ENCODE measurements at places on chromosomes 13 and 19. TPM values are rescaled to one million over a fixed set of nuclear protein-coding genes. Genes with fewer than 3 reads are reported as not detected.

Gene CCNA1
- total RNA-seq: 1.9 TPM

- no peak overlapping the region for H3K4me3 ChIP-seq
- no peak for DNase-seq
- H3K27me3 ChIP-seq: no peaks in the 10 kb centered on the region
- no peaks in the 10 kb centered on the region for H3K36me3 ChIP-seq
- H3K27ac ChIP-seq: peak overlapping the region; percentile 95
- H3K4me1 ChIP-seq: peaks cover 16% of the 10 kb centered on the region
Observed at GRCh38 chr19:13165162-13165997, 15.2 kb downstream of the IER2 start.

DNA sequence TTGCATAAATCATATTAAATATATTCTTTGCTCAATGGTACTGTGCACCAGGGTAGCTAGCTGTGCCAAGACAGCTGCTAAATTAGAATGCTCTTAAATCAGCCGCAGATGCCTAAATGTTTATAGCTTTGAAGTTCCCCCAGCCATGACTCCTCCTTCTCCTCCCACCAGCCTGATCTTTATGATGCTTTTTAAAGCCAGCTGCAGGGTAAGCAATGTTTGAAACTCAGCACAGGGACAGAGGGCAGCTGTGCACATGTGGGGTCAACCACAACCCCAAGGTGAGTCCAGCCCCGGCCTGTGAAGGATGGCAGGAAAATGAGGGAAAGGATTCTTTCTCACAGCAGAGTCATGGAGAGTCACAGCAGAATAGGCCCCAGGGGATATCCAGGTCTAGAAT lies 635.7 kb downstream of the UQCRFS1 start:
- no peak overlapping the region for H3K4me3 ChIP-seq
- H3K27me3 ChIP-seq: no peaks in the 10 kb centered on the region
- no peaks in the 10 kb centered on the region for H3K4me1 ChIP-seq
- no peak for DNase-seq

DNA sequence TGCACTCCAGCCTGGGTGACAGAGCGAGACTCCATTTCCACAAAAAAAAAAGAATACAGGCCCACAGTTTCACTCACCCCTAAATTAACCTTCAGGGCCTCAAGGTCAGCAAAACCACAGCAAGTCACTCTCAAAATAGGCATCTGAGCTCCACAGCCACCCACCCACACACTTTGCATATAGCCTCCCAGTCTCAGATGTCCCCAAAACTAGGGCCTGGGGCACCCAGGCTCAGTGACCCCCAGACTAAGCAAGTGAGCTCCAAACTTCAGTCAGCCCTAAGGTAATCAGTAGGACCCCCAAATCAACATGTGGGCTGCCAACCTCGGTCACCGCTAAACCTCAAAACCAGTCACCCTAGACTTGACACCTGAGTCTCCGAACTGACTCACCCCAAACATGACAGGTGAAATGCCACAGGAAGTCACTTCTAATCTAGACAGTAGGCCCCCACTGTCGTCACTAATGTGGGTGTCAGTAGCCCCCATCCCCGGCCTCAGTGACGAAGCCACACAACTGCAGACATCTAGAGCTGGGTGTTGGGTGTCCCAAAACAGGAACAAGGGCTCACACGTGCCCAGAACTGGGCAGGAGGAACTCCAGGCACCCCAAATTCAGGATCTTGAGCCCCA lies 13.9 kb downstream of the RABAC1 start:
- no peak overlapping the region for H3K27ac ChIP-seq
- DNase-seq: no peak
- peaks cover 18% of the 10 kb centered on the region for H3K27me3 ChIP-seq
- H3K4me1 ChIP-seq: peaks cover 7% of the 10 kb centered on the region
- no peak overlapping the region for H3K4me3 ChIP-seq

Gene KLF1
- total RNA-seq: not detected

Gene SPACA6
- 112 TPM for total RNA-seq

DNA sequence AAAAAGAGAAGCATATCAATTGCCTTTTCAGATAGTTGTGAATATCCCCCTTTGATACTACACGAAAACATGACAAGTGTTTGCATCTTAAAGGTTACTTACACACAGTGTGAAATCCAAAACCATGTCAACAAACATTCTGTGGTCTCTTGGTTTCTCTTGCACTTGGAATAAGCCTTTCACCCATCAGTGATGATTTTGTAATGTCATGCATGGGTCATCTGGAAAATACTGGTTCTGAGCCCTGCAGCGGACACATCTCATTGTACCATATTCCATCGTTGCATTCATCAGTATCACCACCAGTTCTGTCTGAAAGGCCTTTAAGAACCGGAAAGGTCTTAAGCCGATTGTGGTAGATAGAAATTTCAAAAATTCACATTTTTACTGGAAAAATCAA lies 65.4 kb upstream of the SOX1 start:
- H3K36me3 ChIP-seq: no peaks in the 10 kb centered on the region
- H3K27me3 ChIP-seq: no peaks in the 10 kb centered on the region
- DNase-seq: no peak
- H3K27ac ChIP-seq: no peak overlapping the region
- no peak overlapping the region for H3K4me3 ChIP-seq
- H3K4me1 ChIP-seq: no peaks in the 10 kb centered on the region

GRCh38 chr13:26183416-26183815 lies 38.7 kb downstream of the RNF6 start:
- no peak overlapping the region for H3K4me3 ChIP-seq
- no peak overlapping the region for H3K27ac ChIP-seq
- H3K4me1 ChIP-seq: no peaks in the 10 kb centered on the region
- H3K36me3 ChIP-seq: no peaks in the 10 kb centered on the region

DNA sequence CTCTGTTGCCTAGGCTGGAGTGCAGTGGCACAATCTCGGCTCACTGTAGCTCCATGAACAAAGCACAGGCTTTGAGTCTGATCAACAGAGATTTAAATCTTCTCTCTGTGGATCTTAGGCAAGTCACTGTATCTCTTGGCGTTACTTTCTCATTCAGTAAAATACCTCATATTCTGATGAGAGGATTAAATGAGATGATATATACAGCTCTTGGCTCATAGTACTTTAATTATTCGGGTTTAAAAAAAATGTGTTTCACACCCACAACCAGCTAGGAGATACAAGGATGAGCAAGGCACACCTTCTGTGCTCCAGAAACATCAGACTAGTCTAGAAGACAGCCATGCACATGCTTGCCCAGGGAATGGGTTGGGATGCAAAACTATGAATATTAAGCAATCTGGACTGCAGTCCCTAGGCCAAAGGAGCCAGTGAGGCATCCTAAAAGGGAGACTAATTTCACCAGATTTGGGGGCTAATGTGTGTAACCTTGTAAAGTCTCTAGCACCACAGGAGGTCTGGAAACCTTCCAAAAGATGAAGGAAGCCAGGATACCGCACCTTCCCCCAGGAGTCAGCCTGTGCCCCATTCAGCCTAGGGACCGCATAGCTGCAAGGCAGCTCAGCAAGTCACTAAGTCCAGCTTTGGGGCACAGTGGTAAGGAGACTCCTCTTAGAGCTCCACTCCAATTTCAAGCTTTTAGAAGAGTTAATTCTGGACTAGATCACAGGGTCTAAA lies 2.5 kb downstream of the VPS36 start:
- H3K4me3 ChIP-seq: no peak overlapping the region
- H3K4me1 ChIP-seq: no peaks in the 10 kb centered on the region
- no peak for DNase-seq
- no peaks in the 10 kb centered on the region for H3K36me3 ChIP-seq

Gene SHISA7
- not detected for total RNA-seq

GRCh38 chr13:105135852-105136615 lies 1399.4 kb downstream of the EFNB2 start:
- H3K36me3 ChIP-seq: no peaks in the 10 kb centered on the region
- no peak for DNase-seq

GRCh38 chr13:112692586-112692985 lies 2.7 kb downstream of the ATP11A start:
- H3K27ac ChIP-seq: no peak overlapping the region
- H3K36me3 ChIP-seq: no peaks in the 10 kb centered on the region
- no peaks in the 10 kb centered on the region for H3K27me3 ChIP-seq
- no peaks in the 10 kb centered on the region for H3K4me1 ChIP-seq
- no peak for DNase-seq
- H3K4me3 ChIP-seq: no peak overlapping the region

Gene SERPINE3
- total RNA-seq: not detected

- no peak for DNase-seq
- H3K27me3 ChIP-seq: no peaks in the 10 kb centered on the region
- no peaks in the 10 kb centered on the region for H3K36me3 ChIP-seq
- H3K4me1 ChIP-seq: no peaks in the 10 kb centered on the region
- no peak overlapping the region for H3K27ac ChIP-seq
Observed at GRCh38 chr13:65613004-65613403, 1617.1 kb downstream of the PCDH9 start.

DNA sequence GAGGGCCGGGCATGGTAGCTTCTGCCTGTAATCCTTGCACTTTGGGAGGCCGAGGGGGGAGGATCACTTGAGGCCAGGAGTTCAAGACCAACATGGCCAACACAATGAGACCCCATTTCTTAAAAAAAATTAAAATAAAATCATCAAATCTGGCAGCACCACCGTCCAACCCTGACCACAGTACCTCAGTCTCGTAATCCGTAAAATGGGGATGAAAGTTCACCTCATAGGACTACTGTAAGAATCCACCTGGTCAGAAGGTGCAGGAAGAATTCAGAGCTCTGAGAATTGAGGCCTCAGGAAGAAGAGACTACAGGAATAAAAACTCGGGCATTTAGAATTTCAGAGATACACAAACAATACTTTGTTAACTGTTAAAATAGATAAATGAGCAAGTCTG lies 3.1 kb downstream of the PPP1R13L start:
- no peak for DNase-seq
- H3K27ac ChIP-seq: no peak overlapping the region
- H3K27me3 ChIP-seq: peaks cover 8% of the 10 kb centered on the region
- H3K36me3 ChIP-seq: no peaks in the 10 kb centered on the region

DNA sequence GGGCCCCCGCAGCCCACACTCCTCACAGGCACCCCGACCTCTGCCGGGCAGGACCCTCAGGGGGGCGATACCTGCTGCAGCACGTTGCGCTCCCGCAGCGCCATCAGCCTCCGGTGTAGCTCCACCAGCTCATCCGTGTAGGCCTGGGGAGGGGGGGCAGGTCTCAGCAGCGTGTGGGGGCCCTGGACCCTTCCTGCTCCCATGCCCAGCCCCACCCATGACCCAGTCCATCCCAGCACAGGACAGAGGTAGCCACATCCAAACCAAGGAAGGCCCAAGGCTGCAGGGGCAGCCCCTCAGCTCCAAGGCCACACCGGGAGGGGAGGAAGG lies 66.5 kb downstream of the MLLT1 start:
- no peak overlapping the region for H3K27ac ChIP-seq
- peak; percentile 20 for DNase-seq
- H3K4me1 ChIP-seq: peaks cover 15% of the 10 kb centered on the region
- H3K27me3 ChIP-seq: no peaks in the 10 kb centered on the region

DNA sequence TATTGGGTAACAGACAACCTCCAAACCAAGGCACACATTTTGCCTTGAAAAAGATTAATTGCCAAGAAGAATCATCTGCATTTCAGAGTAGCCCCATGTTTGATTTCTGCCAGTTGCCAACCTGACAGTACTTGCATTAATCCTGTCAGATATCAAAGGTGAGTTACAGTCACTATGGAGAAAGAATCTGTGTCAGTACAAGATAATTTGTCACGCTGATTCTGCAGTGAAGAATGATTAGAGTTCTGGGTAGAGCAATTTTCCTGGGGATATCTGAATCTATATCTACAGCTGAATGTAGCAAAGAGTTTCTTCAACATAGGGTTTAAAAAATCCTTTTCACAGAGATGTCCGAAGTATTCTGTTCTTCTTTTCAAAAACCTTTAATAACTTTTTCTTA lies 150.7 kb downstream of the AKAP11 start:
- no peaks in the 10 kb centered on the region for H3K4me1 ChIP-seq
- H3K36me3 ChIP-seq: no peaks in the 10 kb centered on the region
- no peak for DNase-seq
- H3K27me3 ChIP-seq: no peaks in the 10 kb centered on the region

DNA sequence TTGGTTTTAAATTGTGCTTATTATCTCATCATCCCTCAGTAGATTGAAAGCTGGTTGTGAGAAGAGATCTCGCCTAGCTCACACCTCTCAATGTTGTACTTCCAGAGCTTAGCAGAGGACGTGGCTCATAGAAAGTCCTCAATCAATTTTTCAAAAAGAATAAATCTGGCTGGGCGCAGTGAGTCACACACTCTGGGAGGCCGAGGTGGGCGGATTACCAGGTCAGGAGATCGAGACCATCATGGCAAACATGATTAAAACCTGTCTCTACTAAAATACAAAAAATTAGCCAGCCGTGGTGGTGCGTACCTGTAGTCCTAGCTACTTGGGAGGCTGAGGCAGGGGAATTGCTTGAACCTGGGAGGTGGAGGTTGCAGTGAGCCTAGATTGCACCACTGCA lies 4.7 kb upstream of the ASF1B start:
- no peaks in the 10 kb centered on the region for H3K27me3 ChIP-seq
- no peak for DNase-seq
- peaks cover 3% of the 10 kb centered on the region for H3K4me1 ChIP-seq

- H3K4me1 ChIP-seq: peaks cover 6% of the 10 kb centered on the region
- H3K27me3 ChIP-seq: peaks cover 11% of the 10 kb centered on the region
Observed at GRCh38 chr19:49438261-49438660, 3.1 kb downstream of the SLC17A7 start.

DNA sequence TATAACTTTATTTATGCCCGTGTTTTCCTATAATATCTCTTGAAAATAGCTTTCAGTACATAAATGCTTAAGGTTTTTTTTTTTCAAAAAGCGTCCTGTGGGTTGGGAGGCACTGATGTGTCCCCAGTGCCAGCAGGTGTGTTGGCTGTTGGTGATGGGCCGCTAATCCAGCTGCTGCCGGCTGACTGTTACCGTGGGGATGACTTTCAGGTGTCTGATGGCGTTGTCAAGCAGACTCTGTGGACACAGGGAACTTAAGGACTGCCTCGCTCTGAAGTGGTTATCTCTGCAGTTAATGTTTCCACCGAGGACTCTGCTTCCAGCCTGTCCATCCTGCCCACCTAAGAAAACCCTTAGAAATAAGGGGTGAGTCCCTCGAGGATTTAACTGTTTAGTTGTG lies 94.5 kb downstream of the ANKRD10 start:
- H3K4me1 ChIP-seq: peaks cover 4% of the 10 kb centered on the region
- no peak for DNase-seq
- no peaks in the 10 kb centered on the region for H3K27me3 ChIP-seq
- H3K4me3 ChIP-seq: no peak overlapping the region
- no peaks in the 10 kb centered on the region for H3K36me3 ChIP-seq

DNA sequence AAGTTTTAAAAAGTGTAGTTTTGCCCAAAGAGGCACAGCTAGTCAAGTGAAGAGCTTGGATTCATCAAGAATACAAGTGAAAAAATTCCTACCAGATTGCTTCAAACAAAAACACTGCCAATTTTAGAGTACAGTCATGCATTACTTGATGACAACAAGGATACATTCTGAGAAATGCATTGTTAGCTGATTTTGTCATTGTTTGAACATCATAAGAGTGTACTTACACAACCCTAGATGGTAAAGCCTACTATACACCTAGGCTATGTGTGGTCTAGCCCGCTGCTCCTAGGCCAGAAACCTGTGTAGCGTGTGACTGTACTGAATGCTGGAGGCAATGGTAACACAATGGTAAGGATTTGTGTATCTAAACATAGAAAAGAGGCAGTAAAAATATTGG lies 41.1 kb downstream of the TMTC4 start:
- no peak for DNase-seq
- no peak overlapping the region for H3K4me3 ChIP-seq
- no peaks in the 10 kb centered on the region for H3K27me3 ChIP-seq
- no peak overlapping the region for H3K27ac ChIP-seq
- H3K36me3 ChIP-seq: no peaks in the 10 kb centered on the region
